ENCODE measurements at places on chromosomes 5 and 9. TPM values are rescaled to one million over a fixed set of nuclear protein-coding genes. Genes with fewer than 3 reads are reported as not detected.

The IFNA2 gene
- not detected for total RNA-seq

GRCh38 chr9:127368852-127369402 lies 28.0 kb upstream of the SLC2A8 start:
- ATAC-seq = no peak

GRCh38 chr5:66959653-66960052 lies 236.9 kb downstream of the CD180 start:
- no peak for ATAC-seq

- ATAC-seq = no peak
These were observed 26.8 kb downstream of the CERT1 start for GRCh38 chr5:75484605-75485004.
